ENCODE measurements at places on chromosomes 2 and 18.

DNA sequence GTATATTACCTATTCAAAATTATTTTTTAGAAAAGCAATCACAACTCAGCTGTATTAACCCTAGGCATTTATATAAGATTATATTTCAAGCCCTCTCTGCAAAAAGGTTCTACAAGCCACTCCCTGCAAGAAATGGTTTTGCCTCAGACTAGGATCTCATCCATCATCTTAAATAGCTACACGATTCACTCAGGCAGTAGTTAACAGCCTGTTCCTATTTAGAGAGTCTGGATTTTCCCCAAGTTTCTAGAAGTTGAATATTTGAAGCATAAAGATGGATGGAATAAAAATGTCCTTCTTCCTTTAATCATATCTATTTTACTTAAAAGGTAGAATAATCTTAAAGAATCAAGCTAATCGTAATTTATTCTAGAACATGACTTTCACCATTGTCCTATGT is 167.1 kb upstream of the STK17B start:
- DNase-seq = no peak

DNA sequence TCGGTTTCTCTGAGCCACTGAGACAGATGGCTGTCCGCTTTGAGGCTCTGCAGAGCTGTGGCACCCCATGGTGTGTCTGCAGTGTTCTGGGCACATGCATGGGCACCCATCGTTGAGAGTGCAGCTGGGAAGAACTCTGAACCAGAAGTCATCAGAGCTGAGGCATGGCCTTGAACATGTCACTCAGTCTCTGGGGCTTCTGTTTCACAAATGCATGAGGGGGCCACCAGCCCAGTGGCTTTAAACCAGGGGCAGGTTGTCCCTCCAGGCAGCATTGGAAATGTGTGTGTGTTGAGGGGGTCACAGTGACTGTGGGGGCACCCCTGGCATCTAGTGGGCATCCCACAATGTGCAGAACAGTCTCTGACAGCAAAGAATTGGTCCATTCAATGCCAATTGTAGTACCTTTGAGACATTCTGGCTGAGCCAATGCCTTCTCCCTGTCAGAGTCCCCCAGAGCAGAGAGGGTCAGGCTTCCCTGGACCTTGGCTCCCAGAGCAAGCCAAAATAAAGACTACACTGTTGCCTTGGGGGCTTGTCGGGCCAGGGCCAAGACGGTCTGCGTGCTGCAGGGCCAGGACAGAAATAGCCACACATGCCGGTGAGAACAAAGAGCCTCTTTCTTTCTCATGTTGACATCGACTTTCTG is 9.3 kb upstream of the PSMD1 start:
- no peak for DNase-seq

DNA sequence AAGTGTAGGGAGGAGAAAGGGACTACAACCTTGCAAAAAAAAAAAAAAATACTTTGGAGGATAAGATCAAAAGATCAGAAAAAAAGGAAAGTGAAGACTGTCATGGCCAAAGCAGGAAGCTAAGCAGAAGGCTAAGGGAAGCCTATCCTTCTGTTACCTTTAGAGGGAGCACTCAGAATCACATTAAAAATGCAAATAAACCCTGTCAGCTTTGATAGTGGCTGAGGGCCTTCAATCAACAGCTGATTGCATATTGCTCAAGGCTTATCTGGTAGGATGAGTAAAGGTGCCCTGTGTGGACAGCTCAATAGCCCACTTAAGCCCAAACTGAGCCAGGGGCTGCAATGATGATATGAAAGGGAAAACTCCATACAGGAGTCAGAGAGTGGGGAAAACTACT is 1021.2 kb downstream of the LRP1B start:
- DNase-seq = no peak

DNA sequence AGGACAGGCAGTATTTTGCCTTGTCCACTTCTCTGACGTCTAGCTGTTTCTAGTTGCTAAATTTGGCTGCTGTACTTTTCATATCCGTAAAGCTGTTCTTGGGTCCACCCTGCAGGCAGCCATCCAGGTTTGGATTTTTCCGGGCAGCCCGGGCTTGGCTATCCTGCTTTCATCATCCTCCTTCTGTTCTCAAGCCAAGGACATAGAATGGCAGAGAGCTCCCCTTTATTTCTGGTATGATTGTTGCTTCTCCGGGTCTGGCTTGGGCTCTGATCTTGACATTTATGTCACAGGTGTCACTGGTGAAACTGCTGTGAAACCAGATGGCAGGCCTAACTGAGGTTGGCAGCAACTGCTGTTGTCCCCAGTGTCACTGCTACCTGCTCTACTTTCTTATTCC is 35.5 kb downstream of the SCN2A start:
- no peak for DNase-seq

DNA sequence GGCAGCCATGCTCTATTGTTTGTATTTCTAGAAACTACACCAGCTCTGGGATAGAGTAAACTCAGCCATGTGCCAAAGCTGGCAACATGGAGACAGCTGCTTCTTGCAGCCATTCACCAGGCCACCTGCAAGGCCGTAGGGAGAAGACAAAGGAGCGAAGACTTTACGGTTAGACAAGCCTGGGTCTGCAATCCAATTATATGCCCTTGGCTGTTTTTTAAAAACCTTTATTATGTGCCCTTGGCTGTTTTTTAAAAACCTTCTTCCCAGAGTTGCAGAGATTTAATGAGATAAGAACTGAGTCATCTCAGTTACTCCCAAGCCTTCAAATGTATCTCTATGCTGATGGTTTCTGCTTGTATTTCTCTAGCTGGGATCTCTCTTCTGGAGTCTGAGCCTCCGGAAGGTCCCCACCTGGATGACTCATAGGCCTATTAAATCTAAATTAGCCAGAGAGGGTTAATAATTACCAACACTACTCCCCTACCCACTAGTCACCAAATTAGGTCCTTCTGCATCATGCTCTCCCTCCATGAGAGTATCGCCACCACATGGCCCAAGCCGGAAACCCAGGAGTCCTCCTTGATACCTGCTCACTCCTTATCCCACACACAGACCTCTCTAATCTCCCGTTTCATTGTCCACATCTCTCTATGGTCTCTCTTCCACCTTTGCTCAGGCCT is 17.5 kb upstream of the DPP4 start:
- DNase-seq = peak; percentile 12

DNA sequence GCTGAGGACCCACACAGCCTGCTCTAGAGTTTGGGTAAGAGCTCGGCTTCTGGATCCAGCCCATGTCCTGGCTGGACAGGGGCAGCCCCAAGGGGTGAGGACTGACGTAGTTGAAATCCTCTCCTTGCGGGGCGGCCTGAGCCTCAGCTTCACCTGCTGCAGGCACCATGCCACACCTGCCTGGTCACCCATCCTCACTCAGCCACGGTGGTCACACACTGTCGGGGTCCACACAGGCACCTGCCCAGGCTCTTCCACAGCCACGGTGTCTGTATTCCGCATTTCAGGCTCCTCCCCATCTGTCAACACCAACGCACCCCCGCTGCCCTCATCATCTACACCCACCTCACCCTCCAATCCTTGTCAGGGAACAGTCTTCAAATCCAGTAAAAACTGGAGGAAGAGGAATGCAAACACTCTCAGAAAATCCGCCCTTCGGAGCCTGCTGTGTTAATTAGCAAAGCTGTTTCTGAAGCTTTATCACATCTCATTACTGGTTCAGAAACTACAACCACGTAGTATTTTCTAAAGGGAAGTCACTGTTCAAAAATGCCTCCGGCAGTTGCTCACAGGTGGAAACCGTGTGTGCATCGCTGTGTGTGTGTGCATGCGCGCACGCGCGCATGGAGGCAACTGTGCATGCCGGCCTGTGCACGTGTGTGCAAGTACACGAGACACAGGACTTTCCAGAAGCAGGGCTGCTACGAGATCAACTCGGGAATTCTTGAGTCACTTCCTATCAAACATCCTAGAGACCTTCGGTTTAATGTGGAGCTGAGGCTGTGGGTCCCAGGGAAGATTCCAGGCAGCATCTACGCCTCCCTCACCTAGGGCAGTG is 38.2 kb downstream of the SLC66A2 start:
- no peak for DNase-seq

DNA sequence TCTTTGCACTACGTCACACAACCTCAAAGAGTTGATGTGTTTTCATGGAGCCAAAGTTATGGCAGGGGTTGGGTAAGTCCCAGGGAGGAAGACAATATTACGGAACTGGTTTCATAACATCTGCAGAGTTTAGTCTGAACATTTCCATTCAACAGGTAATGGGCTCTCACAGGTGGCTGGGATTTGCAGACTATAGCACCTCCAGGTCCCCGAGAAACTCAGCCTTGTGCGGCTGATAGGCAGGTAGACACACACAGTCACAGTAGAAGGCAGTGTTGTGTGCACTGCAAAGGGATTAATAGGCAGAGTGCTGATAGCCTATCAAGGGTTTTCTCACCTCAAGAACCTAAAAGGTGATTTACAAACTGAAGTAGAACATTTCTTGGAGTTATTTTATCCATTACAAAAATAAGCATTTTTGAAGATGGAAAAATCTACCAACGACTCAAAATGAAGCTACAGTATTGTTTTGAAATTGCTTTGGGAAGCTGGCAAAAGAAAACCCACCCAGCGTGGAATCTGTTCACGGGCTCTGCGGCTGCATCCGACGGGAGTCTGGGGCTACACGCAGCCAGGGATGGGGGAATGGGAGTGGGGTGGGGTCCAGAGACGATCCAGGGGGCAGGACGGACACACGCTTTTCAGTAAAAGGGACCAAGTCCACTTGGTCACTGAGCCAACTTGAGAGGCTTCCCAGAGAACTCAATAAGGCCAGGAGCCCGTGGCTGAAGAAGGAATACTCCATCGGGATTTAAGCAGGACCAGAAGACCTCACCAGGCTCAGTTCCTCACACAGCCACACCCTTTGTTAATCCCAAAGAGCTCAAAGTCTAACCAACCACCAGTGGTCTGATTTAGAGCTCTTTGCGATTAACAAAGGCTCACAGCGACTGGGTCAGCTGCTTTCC is 82.9 kb downstream of the CHRNA1 start:
- DNase-seq = no peak

GRCh38 chr2:20080428-20080827 is 29.0 kb upstream of the LAPTM4A start:
- no peak for DNase-seq

- DNase-seq = no peak
These were observed 1295.7 kb downstream of the DPP10 start for GRCh38 chr2:115738111-115738510.

GRCh38 chr2:12533337-12534005 is 183.3 kb upstream of the TRIB2 start:
- DNase-seq = no peak

DNA sequence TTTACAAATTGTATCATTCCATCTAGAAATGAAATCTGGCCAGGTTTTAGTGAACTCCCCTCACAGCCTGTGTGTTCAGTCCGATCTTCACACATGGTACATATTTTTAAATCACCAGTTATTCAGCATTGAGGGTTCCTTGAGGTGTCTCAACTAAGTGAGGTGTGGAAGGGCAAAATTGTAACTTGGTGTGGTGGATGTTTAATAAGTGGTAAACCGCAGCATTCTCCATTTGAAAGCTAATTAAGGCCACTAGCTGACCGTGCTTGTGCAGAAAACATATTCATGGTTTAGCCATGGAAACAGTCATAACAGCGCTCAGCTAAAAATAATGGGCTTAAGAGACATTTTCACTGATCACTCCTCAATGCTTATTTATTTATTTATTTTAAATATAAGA is 786.2 kb upstream of the FANCL start:
- DNase-seq = no peak

DNA sequence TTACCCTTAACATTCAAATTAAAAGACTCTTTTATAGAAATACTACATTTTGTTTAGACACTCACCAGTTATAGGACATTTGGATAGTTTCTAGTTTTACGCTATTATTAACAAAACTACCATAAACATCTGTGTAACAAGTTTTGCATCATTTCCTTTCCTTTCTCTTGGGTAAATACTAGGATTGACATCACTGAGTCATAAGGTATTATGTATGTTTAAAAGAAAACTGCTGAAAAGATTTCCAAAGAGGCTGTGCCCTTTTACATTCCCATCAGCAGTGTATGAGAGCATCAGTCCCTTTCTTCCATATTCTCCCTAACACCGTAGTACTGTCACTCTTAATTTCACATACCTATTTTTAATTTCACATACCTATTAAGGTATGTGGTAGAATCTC is 130.6 kb downstream of the USP34 start:
- no peak for DNase-seq

DNA sequence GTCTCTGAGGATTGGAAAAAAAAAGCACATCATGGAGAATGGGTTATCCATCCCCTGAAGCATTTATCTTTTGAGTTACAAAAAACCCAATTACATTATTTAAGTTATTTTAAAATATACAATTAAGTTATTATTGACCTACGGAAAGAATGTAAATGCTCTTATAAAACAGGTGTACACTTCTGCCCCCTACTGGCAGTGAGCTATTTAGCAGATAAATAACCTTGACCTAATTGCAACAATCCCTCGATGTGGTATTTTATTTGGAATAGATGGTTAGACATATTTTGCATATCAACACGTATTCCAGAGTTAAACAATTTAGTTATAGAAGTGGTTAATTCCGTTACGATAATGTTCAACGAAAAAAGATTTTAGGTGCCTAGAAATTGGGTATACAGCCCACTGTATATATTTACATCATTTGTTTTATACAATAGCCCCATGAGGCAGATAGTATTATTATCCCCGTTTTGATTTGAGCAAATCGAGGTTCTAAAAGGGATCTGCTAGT is 9.1 kb upstream of the DAW1 start:
- peak; percentile 12 for DNase-seq

GRCh38 chr18:31684279-31685096 is at the start of gene B4GALT6:
Gene B4GALT6 (minus strand): TSS chr18:31684581. CDS start chr18:31684426, 155 bp downstream.
- peak; percentile 69 for DNase-seq

DNA sequence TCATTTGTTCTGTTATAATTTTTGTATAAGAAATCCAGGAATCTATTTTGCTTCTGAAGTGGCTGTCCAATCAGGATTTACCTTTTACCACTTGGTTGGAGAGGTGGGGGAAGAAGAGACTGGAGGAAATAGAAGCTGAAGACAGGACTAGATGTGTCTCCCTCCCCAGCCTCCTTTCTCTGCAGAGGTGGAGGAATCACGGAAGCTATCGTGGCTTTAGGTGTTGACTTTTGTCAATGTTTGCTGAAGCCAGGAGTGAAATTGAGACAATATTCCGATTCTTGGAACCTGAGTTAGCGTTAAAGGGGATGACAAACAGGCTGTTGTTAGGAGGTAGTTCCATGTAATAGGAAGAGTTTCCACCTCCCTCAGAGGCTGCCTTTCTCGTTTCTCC is 43.5 kb downstream of the PDCL3 start:
- DNase-seq = no peak

DNA sequence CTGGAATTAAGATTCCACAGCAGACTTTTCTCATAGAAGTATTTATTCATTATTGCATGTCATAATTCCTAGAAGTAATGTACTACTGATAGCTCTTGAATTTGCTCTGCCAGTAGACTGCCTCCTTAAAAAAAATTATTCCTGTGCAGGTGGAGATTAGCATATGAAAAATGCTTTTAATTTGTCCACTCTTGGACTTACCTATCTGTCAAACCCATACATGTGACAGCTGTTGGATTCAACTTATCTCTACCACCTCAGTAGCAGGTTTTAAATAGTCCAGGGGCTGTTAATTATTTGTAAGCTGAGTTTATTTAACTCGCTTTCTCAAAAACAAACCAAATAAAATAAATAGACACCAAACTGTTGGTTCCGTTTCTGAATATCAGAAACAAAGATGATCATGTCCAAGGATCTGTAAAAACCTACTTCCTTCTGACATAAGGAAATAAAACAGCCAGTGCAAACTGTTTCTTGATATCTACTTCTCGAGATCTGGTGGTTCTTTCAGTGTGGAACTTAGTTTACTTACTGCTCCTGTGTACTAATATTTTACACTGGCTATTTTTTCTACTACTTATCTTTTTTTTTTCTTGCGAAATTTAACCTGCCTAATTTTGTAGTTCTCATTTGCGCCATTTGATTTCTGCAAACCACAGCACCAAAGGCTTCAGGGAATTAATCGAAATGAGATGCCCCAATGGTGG is 44.2 kb downstream of the ZEB2 start:
- DNase-seq = no peak

All from COR-L47 (cell line).